ENCODE measurements at places on chromosomes 2 and 18. TPM values are rescaled to one million over a fixed set of nuclear protein-coding genes. Genes with fewer than 3 reads are reported as not detected.
A peak's percentile ranks its signal among the peaks of the same experiment; 100 is the strongest.

GRCh38 chr18:13801260-13801601 is 22.7 kb upstream of the MC5R start:
- DNase-seq: no peak

GRCh38 chr2:65355186-65355831 is 77.1 kb downstream of the SPRED2 start:
- no peak for DNase-seq

GRCh38 chr18:23237524-23238151 is 102.4 kb downstream of the CABLES1 start:
- peak; percentile 76 for DNase-seq

GRCh38 chr2:13604951-13605661 is 888.4 kb downstream of the TRIB2 start:
- no peak for DNase-seq

The SP9 gene
- not detected for total RNA-seq

The NCK2 gene
- total RNA-seq: 54.1 TPM

The EMX1 gene
- not detected for total RNA-seq

GRCh38 chr2:237604960-237605359 is 14.4 kb upstream of the RAB17 start:
- no peak for DNase-seq

The CCDC85A gene
- total RNA-seq: not detected

GRCh38 chr2:220756653-220757052 is 815.5 kb downstream of the EPHA4 start:
- DNase-seq: no peak

DNA sequence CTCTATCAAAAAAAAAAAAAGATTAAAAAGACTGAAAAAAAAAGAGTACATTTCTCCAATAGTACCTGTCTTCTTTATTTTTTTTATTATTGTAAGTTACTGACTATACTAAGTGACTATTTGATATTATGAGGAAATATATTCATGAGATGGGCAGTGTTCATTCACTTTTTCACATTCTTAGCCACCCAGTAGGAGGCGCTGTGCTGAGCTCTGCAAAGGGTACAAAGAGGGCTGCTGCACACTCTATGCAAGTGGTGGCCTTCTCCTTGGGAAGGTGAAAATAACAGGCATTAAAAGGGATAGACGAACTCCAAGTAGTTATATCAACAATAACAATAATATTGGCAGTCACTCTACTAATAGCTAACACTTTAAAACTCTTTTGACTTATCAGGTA is 1034.9 kb upstream of the FANCL start:
- DNase-seq: no peak

GRCh38 chr2:134489732-134490384 is 228.9 kb downstream of the TMEM163 start:
- no peak for DNase-seq

The LIMS2 gene
- 11.4 TPM for total RNA-seq

The CIDEA gene
- not detected for total RNA-seq

DNA sequence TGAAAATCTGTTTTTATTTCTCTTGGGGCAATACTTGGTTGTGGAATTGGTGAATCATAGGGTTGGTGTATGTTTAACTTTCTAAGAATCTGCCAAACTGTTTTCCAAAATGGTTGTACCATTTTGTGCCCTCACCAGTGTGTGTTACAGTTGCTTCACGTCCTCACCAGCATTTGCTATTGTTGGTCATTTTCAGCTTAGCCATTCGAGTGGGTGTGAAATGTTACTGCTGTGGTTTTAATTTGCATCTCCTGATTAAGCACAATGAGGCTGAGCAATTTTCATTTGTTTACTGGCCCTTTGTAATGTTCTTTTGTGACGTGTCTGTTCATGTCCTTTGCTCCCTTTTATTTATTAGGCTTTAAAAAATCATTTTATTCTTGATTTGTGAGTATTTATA is 49.7 kb downstream of the FOSL2 start:
- no peak for DNase-seq

The RAD51AP2 gene
- total RNA-seq: not detected

DNA sequence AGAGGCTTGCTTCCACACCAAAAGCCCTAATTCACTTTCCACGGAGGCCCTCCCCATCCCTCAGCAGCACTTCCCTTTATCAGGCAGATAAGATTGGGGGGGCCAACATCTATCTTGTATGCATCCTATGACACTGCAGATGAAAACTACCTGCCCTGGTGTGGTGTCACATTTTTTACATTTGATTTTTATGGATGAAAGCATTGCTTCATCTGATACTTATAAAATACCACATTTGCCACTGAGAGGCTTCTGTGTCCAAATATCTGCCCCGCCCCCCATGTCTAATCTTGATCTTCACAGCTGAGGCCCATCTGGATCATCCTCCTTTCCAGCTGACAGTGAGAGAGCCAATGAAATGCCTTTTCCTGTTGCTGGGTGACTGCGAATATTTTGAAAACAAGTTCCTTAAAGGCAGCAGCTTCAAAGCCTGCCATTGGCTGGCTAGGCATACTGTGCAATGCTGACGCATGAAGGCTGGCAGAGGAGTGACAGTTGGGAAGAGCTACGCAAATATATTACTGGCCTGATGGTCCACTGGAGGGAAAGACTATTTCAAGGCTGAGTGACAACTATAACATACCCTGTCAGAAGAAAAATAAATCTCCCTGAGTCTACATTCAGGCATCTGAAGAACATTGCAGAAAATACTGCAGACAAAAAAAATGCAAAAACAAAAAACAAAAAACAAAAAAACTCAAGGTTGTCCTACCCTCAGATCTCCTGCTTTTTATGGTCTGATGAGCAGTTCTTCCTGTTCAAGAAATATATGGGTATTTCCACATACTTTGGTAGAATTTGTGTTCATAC is 318.7 kb downstream of the PDE11A start:
- DNase-seq: no peak

DNA sequence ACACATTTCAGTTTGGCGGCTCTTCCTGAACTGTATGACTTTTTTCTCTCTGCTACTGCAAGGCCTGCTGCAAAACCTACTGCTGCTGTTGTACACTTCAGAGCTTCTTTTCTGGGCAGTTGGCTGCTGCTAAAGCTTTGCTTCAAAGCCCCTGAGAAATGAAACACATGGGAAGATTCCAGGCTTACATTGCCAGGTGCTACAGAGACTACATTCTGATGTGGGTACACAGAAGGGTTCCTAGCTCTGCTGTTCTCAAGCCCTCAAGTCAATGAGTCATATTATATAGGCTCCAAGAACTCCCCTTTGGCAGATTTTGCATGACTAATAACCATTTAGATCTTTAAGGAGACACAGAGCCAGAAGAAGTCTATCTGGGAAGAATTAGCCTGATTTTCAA is 12.9 kb upstream of the PGAP1 start:
- DNase-seq: no peak

The LRRTM4 gene
- total RNA-seq: not detected

The CAPN13 gene
- total RNA-seq: not detected

The CHST9 gene
- total RNA-seq: not detected

The CYP20A1 gene
- total RNA-seq: 16.9 TPM

The ZC3H6 gene
- 6.9 TPM for total RNA-seq

GRCh38 chr2:43361286-43361685 is 134.9 kb upstream of the ZFP36L2 start:
- DNase-seq: no peak

The QPCT gene
- total RNA-seq: not detected

The CACNB4 gene
- 0.23 TPM for total RNA-seq

- DNase-seq: no peak
These were observed 109.5 kb downstream of the INHBB start for GRCh38 chr2:120455390-120455789.

The NCKAP1 gene
- 0.96 TPM for total RNA-seq

- DNase-seq: no peak
These were observed 300.5 kb downstream of the INSIG2 start for GRCh38 chr2:118388771-118389170.

DNA sequence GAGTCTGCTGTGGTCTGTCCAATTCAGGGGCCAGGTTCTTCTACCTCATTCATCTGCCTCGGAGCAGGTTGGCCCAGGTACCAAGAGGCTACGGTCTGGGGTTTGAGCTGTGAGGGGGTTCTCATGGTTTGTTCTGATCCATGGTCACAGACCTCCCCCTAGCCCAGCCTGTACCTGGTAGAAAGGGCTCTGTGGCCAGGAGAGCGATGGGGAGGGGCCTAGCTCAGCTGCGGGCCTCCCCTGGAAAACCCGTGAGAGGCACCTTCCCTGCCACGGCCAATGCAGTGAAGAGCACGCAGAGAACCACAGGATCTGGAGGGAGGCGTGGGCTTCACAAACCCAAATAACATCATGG is 19.6 kb upstream of the ALLC start:
- no peak for DNase-seq

GRCh38 chr2:134306521-134306920 is 52.6 kb downstream of the MGAT5 start:
- no peak for DNase-seq

The ANKRD30BL gene
- total RNA-seq: not detected

DNA sequence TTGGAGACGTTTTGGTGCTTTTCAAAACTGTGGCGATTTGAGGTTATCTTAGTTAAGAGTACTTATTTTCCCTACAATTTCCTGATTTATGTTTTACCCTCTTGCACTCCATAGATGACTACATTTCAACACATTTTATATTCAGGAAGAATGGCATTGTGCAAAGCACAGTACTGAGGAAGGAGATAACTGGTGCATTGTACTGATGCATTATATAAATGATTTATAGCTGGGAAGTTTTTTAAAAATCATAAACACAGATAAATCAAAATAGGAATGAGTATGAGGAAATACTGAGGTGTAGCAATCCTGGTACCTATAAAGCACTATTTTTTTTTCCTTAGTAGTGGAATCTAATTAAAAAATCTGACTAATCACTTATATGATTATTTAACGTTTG is 5.6 kb downstream of the REL start:
- no peak for DNase-seq

Data from activated CD8-positive, alpha-beta memory T cell treated with anti-CD3 and anti-CD28 coated beads, Interleukin-2, amount 10 ng/mL, durations not matched to agents 7 days and 5 days (primary cell).